NCI-H446 (cell line): ENCODE measurements at places on chromosomes 3 and 15.

- DNase-seq, result no peak
These were observed 58.1 kb downstream of the RSRC1 start for GRCh38 chr3:158167737-158168557.

DNA sequence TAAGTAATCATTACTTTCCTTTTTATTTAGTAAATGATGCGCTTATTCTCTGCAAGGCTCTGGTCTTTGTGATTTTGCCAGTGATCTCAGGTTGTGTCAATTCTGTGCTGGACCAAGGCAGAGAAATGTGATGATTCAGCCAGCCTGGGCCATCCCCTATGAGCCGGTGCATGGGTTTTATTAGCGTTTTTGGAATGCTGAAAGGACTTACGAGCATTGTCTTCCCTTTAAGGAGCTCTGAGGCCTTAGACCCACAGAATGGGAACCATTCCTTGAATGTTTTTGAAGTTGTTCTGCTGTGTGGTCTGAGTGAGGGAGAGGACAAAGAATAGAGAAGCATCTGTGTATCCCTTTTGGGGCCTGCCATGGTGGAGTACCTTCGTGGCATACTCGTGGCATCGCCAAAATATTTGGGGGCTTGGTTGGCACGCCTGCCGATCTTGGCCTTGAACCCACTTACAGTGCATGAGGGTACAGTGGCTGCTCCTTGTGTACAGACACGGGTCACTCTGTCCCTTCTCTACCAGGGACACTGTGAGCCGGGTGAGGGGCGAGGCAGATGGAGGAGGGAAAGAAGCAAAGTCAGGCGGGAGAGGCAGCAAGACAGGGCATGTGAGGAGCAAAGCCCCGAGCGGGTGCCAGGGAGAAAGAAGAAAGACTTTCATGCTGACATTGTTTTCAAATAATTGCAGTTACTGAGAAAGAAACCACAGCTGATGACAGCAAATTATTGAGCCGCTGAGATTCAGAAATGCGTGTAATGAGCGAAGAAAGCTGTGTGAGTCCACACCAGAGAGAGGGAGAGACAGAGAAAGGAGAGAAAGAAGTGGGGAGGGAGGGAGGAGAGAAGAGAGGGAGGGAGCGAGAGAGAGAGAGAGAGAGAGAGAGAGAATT lies 269.4 kb upstream of the RGMA start:
- no peak for DNase-seq

DNA sequence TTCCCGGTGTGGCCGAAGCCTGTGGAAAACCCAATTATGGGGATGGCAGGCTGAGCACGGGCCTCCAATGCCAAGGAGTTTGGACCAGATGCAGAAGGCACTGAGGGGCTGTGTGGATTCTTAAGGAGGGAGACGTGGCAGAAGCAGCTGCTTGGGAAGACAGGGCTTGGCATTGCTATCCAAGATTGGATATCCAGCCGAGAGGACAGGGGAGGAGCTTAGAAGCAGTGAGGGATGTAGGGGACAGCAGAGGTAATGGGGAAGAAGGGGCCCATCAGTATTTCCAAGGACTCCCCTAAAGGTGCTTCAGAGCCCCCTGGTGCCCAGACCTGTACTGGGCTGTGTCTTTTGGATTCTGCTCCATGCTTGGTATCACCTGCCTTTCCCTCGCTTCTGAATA lies 112.8 kb upstream of the TLE3 start:
- DNase-seq, result no peak

DNA sequence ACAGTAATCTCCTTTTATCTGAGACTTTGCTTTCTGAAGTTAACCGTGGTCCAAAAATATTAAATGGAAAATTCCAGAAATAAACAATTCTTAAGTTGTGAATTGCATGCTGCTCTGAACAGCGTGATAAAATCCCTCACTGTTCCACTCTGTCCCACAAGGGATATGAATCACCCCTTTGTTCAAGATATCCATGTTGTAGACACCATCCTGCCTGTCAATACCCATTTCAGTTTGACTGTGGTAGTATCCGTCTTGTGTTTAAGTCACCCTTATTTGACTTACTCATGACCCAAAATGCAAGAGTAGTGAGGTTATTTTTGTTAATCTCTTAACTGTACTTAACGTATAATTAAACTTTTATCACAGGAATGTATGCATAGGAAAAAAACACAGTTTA lies 435.0 kb downstream of the SHQ1 start:
- no peak for DNase-seq

DNA sequence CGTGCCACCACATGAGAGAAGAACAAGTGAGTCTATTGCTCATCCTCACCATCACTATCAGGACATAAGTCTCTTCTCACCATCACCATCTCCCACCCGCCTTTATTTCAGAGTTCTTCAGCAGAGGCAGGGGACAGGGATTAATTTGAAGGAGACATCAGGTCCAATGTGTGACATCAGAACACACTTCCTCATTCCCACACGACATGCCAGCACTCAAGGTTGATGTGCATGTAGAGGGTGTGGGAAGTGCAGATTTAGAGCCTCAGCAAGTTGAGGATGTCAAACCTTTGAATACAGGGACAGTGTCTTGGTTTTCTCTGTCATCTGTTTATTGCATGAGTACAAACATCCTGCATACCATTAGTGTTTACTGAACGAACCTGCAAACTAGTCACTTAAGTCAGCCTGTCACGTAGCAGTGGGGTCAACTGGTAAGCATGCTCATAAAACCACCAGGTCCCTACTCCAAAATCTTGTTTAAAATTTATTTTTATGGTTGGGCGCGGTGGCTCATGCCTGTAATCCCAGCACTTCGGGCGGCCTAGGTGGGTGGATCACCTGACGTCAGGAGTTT lies 104.4 kb downstream of the MYLK start:
- no peak for DNase-seq

DNA sequence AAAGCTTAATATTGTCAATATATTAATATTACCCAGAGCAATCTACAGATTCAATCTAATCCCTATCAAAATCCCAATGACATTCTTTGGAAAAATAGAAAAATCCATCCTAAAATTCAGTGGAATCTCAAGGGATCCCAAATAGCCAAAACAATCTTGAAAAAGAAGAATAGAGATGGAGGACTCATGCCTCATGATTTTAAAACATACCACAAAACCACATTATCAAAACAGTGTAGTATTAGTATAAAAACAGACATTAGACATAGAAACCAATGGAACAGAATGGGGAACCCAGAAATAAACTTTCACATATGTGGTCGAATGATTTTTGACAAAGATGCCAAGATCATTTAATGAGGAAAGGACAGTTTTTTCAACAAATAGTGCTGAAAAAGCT lies 14.6 kb downstream of the NEK4 start:
- DNase-seq, result no peak

GRCh38 chr3:162302983-162303624 lies 806.5 kb downstream of the OTOL1 start:
- no peak for DNase-seq

GRCh38 chr3:58880182-58880581 lies 169.6 kb downstream of the CFAP20DC start:
- no peak for DNase-seq

GRCh38 chr3:63595221-63595620 lies 57.3 kb upstream of the SNTN start:
- DNase-seq, result no peak

- DNase-seq, result no peak
These were observed 3.3 kb upstream of the PDCD6IP start for GRCh38 chr3:33795131-33795530.

GRCh38 chr3:82133070-82133606 lies 371.7 kb upstream of the GBE1 start:
- DNase-seq, result peak; percentile 53

GRCh38 chr3:44223299-44223698 lies 18.4 kb upstream of the TOPAZ1 start:
- no peak for DNase-seq

DNA sequence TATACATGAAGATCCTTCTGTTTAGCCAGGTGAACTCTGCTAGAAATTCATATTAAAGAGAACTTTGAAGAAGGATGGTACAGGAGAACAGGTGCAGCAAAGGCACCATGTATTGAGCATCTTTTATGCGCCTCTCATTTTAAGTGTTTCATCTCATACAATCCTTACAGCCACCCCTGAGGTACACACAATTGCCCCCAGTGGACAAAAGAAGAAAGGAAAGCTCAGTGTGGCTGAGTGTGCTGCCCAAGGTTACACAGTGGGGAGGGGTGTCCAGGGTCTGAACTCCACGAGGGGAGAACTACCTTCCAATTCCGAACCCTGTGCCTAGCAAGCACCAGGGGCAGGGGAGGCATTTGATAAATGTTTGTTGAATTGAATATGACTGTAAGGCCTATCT lies 98.6 kb downstream of the MECOM start:
- DNase-seq, result no peak

DNA sequence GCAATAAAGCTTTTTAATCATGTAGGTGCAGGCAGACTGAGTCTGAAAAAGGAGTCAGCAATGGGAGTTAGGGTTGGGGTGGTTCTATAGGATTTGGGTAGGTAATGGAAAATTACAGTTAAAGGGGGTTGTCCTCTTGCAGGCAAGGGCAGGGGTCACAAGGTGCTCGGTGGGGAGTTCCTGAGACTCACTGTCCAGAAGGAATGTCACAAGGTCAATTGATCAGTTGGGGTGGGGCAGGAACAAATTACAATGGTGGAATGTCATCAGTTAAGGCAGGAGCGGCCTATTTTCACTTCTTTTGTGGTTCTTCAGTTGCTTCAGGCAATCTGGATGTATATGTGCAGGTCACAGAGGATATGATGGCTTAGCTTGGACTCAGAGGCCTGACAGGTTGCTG lies 13.9 kb downstream of the CCR5AS start:
- DNase-seq, result no peak

- no peak for DNase-seq
These were observed 29.1 kb downstream of the HDAC11 start for GRCh38 chr3:13509059-13509815.

DNA sequence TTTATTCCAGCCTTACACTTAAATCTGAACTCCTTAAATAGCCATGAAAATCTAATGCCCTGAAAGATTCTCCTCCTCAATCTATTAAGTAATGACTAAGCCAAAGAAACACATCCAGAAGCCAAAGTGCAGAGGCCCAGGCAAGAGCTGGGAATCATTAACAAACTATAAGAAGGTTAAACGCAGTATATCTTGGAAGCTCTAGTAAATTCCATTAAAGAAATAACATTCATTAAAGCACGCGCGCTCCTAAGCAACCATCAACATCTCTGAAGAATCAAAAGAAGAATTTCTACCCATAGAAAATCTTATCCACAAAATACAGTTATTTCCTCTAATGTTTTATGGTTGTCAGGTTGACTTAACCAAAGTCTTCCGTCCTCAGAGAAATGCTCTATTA lies 29.5 kb downstream of the MB21D2 start:
- no peak for DNase-seq

DNA sequence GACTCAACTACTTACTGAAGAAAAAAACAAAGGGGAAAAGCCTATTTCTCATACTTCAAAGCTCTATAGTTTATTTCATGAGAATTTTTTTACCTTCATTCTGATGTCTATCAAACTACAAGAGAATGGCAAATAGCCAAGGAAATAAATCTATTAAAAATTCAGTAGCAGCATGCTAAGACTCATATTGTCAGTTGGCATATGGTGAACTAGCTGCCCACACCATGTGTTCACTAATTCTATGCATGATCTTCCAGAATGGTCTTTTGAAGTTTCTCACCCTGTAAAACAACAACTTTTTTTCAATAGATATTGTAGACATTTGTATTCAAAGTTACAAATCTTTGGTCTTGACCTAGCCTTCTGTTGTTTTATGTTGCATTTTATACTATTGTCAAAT lies 386.2 kb downstream of the RSL24D1 start:
- DNase-seq, result no peak

- DNase-seq, result peak; percentile 78
These were observed 50.6 kb downstream of the GMNC start for GRCh38 chr3:190811775-190812480.

- DNase-seq, result no peak
These were observed 16.4 kb upstream of the ALDH1A3 start for GRCh38 chr15:100863075-100863795.

DNA sequence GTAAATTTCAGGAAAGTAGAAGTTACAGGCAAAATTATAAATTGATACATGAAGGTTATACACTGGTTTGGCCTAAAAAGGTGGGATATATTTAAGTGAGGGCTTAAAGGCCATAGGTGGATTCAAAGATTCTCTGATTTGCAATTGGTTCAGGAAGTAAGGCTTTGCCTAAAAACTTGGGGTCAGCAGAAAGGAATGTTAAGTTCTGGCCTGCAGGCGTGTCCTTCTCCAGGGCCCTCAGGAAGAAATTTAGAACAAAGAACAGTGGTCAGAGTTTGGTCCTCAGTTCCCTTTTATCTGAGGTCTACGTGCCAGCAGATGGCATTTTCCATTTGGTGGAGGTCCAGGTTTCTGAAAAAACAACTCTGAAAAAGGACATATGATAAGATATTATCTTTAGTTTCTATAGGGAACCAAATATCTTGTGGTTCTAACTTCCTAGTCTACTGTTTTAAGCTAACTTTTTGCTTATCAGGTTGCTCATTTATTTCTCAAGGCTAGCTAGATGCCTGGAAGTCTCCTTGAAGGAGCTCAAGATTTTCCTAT lies 40.5 kb downstream of the SCN11A start:
- DNase-seq, result no peak

DNA sequence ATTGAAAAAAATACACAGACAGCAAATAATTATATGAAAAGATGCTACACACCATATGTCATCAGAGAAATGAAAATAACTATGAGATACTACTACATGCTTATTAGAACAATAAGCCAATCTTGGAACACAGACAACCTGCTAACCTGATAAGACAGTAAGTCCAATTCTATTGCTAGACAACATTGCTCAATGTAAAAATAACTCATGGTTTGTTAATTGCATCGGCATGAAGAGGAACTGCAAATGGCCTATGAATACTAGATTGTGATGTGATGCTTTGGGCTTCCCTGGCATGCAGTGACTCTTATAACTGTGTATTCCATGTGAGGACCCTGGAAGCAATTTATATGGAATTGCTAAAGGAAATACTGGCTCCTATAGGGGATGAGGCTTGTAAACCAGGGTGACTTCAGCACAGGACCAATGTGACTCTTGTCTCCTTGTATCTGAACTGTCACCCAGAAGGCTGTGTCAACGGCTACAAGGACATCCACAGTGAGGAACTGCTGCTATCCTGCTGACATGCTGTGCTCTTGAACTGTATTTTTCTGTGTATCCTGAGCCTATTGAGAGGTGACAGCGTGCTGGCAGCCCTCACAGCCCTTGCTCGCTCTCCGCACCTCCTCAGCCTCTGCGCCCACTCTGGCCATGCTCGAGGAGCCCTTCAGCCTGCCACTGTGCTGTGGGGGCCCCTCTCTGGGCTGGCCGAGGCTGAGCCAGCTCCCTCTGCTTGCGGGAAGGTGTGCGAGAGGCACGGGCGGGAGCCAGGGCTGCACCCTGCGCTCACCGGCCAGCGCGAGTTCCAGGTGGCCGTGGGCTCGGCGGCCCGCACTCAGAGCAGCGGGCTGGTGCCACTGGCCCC lies 385.7 kb downstream of the CNTN4 start:
- DNase-seq, result no peak

GRCh38 chr15:63880744-63881143 lies 47.0 kb upstream of the HERC1 start:
- DNase-seq, result no peak
